ENCODE measurements at places on chromosomes 2 and 18. TPM values are rescaled to one million over a fixed set of nuclear protein-coding genes. Genes with fewer than 3 reads are reported as not detected.

DNA sequence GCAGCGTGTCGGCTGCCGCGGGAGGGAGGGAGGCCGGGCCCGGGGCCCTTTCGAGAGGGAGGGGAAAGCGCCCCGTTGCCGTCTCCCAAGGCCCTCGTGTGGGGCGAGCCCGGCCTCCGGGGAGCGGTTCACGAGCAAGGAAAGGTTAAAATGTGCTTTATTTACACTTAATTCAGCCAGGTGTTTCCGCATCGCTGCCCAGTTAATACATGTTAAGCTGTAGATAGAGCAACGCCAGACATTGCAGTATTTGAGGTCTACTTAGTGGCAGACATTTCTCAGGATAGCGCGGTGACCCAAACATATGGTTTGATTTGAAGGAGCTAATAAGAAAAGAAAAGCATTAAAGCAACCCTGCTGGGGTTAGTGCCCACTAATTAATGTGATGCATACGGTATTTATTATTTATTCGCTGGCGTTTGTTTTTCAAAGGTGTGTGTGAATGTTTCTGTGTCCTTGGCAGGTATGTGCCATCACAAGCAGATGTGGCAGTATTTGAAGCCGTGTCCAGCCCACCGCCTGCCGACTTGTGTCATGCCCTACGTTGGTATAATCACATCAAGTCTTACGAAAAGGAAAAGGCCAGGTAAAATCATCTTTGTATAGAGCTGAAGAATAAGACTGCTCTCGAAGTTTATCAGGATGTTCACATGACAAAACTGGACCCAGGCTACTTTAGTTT lies 571 bp downstream of the EEF1B2 start:
- DNase-seq = peak; percentile 70

The STPG4 gene
- total RNA-seq = not detected

The PAX8 gene
- 0.60 TPM for total RNA-seq

DNA sequence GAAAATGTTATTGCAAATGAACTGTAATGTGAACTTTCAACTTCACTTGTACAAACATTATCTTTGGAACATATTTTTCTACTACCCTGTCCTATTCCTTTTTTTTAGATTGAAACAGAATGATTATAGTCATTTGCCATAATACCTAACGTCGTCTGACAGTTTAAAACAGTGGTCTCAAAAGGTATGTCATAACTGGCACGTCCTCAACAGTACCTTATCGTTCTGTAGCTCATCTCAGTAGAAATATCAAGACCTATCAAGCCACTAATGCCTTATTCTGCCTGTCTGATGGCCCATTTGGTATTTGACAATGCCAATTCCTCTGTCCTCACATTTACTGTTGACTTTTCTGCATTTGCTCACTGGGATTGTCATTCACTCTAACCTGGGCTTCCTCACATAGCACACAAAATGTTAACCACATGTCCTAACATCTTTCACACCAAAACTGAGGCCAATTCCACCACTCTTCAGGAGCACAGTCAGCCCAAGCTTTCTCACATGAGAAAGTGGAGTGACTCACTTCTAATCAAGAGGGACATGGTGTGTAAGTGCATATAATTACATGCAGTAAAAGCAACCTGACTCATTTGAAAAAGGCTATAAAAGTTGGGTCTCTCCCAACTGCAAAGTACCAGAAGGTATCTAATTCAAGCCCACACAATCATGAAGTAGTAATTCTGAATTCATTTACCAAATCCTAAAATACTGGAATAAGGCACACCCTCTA lies 34.8 kb downstream of the DNER start:
- no peak for DNase-seq

DNA sequence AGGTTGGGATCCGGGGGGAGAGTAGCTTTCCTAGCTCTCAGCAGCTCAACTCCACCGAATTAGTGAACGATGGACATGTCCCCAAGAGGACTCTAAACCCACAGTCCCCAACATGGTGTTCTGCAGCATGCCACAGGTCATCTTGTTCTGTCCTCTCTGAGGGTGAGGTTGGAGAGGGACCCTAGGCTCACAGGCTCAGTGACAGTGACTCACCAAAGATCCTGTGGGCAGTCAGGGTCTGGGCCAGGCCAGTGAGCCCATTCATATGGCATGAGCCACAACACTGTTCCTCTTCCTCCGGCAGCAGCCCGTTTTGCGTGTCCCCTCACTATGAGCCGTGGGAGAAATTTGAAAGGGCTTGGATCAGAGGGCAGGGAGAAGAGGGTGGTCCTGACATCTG lies 2.8 kb upstream of the SLC20A1 start:
- no peak for DNase-seq

- no peak for DNase-seq
These were observed 3.8 kb downstream of the TGIF1 start for GRCh38 chr18:3453540-3454364.

The PSMA8 gene
- total RNA-seq = 0.14 TPM

GRCh38 chr2:29881089-29881730 lies 40.2 kb downstream of the ALK start:
- no peak for DNase-seq

DNA sequence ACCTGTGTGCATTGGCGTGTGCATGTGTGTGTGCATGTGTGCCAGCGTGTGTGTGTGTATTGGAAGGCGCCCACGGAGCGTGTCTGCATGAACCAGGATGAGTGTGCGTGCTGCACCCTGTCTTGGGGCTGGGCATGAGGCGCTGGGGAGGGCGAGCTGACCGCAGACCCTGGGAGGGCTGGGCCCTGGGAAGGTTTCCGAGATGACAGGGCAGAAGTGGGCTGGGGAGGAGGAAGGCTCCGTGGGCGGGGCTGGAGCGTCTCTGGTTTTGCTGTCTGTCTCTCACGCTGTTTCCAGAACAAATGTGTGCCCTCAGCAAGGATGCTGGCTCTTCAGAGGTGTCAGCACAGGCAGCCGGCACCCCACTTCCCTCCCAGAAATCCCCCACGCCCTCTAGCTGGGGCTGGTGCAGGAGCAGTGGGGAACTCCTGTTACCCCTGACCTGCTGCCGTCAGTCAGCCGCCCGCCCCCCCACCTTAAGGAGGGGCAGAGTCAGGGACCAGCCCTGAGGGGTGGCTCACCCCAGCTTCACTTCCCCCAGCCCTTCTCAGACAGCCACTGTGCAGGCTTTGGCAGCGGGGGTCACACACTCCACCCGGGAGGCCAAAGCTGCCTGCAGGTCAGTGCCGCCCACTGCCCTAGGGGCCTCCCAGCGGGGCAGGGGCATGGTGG lies at the start of gene GPR35:
Gene GPR35, plus strand, starts transcription at position 531 of the 672 bp plus-strand sequence. CDS start 4,473 bp downstream, outside the sequence.
- DNase-seq = peak; percentile 81

The CYTIP gene
- 1.7 TPM for total RNA-seq

GRCh38 chr2:97765933-97766332 lies 52.6 kb downstream of the ZAP70 start:
- no peak for DNase-seq

DNA sequence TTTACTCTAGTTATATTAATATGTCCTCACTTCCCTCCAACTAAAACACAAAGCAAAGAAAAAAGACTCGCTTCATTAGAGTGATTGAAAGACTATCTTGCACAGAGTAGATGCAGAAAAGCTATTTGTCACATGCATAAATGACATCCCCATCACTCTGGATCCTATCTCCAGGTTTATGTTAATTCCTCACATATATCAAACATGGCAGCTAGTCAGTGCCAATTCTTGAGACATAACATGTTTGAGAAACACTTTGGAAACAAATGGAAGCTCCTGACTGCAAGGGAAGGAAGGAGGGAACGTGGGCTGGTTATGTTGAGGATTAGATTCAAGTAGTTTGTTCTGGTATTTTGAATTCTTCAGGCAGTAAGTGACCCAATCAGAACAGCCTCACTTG lies 89.8 kb upstream of the BCL2L11 start:
- no peak for DNase-seq

DNA sequence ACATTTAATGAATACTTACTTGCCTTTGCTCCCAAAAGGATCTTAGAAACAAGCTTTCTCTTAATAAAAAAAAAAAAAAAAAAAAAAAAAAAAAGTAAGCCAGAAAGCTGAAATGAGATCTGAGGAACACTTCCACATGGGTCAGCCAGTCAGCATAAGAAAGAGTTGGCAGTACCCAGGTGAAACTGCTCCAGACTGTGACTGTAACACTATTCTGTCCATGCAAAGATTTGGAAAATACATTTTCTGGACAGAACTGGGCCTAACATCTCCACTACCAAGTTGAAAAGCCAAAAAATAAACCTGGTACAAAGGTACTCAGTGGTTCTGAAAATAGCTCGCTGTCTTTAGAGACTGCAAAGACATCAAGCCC lies 135.7 kb downstream of the THADA start:
- no peak for DNase-seq

- no peak for DNase-seq
These were observed 110.7 kb downstream of the QPCT start for GRCh38 chr2:37454851-37455762.

DNA sequence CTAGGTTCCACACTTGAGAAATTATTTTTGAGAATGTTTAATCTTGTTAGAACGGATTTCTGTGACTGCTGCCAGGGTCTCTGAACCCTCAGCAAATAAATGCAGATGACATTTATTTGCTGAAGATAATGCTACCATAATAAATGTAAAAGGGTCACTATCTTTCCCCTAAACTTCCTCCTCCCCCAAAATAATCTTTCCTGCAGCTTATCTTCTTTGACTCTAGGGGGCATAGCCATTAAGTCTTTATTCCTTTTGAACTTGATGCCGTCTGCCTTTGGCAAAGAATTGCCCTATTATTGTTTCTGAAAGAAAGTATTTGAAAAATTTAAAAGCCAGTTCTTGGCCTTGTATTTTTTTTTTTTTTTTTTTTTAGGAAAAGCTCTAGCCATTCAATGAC lies 63.6 kb upstream of the ACSL3 start:
- DNase-seq = no peak

The C1GALT1C1L gene
- 0.62 TPM for total RNA-seq

DNA sequence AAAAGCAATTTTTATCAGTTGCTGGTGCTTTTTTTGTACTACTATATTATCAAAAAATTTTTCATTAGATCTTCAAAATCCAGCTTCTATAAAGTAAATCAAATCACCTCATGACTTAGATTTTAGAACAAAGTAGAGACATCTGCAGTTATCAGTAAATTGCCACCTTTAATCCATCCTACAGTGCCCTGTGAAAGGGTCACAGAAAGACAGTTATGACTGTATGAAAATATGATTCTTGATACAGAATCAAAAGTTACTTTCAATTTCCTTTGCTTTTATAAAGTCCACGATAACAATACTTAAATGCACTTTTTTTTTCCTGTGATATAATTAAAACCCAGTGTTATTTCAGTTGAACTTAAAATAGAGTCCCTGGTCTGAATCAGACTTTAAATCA lies 61.4 kb downstream of the PRPF40A start:
- no peak for DNase-seq

- no peak for DNase-seq
These were observed 52.3 kb upstream of the ITGB6 start for GRCh38 chr2:160252278-160252887.

The REG3A gene
- total RNA-seq = not detected

The SLC4A3 gene
- 445 TPM for total RNA-seq

DNA sequence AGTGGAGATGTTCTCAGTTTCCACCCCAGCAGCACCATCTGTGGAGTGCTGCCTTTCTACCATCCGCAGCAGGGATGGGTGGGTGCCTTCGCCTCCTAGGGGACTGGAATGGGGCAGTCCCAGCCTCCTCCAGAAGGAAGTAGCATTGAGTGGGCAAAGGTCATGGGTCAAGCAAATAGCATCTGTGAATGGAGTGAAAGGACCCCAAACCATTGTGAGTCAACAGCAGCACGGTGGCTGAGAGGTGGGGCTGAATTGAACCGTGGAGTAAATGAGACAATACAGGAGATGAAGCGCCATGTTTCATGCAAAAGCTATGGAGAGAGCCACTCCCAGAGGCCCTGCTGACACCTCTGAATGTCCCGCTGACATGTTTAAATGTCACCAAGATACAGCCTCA lies 9.7 kb downstream of the GPR55 start:
- DNase-seq = no peak

The SLC9A2 gene
- 0.14 TPM for total RNA-seq

GRCh38 chr2:55099878-55100820 lies 49.9 kb upstream of the RTN4 start:
- no peak for DNase-seq

The TCF23 gene
- 0.16 TPM for total RNA-seq

DNA sequence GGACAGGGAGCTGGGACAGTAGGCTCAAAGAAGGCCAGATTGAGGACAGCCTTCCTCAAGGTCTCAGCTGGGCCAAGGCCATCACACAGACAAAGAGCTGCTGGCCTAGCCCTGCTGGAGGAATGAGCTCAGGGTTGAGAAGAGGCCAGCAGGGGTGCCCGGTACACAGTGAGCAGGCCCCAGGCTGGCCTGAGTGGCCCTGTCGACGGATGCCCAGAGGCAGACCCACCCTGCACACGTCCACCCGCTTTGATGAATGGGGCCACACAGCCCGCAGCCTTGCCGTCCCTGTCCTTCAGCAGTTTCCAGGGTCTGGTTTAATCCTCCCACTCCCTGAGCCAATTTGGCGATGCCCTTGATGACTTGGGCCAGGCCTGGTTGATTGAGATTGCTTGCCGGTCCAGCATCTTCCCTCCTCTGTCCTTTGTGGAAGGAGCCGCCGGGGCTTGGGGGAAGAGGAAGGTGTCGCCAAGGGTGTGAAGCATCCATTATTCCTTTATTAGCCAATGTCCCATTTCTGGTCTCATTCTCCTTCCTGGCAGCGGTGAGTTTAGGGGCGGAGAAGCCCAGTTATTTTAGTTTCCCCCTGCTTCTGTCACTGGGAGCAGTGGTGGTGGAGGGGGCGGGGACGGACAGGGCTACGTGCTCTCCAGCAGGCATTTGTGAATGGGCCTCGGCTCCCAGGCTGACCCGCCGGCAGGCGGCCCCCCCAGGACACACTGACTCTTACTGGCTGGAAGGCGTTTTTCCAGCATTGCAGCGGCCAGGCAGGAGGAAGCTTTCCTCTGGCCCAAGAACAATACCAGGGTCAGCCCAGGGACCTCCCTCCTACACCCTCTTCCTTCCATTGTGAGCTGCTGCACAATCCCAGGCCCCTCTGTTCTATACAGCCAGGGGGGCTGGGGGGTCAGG lies 141.8 kb downstream of the CTIF start:
- DNase-seq = peak; percentile 85

GRCh38 chr18:37694516-37694915 lies 128.9 kb upstream of the CELF4 start:
- no peak for DNase-seq

The PTCD3 gene
- total RNA-seq = 127 TPM

- no peak for DNase-seq
These were observed 12.4 kb downstream of the ASB1 start for GRCh38 chr2:238438856-238439849.

The FAM124B gene
- total RNA-seq = 1.9 TPM

- DNase-seq = no peak
These were observed 1.0 kb upstream of the PMAIP1 start for GRCh38 chr18:59898609-59899297.

GRCh38 chr2:137206069-137206468 lies 440.7 kb downstream of the THSD7B start:
- no peak for DNase-seq

DNA sequence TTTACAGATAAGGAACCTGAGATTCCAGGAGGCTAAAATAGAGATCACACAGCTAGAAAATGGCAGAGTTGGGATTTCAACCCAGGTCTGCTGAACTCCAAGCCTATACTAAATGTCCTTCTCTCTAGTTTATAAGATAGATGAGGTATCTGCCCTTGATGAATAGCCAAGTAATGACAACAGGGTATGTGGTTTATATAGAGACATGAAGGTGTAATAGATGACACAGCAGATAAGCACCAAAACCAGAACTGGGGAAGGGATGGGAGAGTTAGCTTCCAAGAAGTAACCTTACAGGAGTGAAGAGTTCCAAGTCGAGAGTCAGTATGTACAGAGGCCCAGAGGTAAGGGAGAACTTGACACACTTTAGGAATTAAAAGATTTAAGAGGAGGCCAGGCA lies 104.7 kb upstream of the UBXN4 start:
- no peak for DNase-seq

GRCh38 chr2:80288576-80288975 lies 16.0 kb downstream of the LRRTM1 start:
- no peak for DNase-seq

The INO80C gene
- total RNA-seq = 21.3 TPM

The TMEM127 gene
- total RNA-seq = 68.2 TPM
